Osteocyte (in vitro differentiated cells): ENCODE measurements at places on chromosomes 16 and 17. TPM values are rescaled to one million over a fixed set of nuclear protein-coding genes. Genes with fewer than 3 reads are reported as not detected.

DNA sequence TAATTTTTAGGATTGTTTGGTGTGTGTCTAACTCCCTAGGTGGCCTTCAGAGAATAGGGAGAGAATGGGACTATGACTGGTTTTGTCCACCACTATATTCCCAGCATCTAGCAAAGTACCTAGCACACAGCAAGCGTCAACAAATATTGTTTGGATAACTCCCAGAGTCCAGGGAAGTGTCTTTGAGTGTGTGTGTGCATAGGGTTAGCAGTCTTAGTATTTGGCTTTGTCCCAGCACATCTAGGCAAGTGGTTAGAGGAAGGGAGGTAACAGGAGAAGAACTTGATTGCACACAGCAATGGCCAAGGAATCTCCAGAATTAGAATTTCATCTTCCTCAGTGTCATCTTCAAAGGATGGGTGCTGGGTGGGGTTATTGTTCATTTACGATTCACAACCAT, 385.4 kb upstream of the CDH5 start:
- DNase-seq, result no peak

DNA sequence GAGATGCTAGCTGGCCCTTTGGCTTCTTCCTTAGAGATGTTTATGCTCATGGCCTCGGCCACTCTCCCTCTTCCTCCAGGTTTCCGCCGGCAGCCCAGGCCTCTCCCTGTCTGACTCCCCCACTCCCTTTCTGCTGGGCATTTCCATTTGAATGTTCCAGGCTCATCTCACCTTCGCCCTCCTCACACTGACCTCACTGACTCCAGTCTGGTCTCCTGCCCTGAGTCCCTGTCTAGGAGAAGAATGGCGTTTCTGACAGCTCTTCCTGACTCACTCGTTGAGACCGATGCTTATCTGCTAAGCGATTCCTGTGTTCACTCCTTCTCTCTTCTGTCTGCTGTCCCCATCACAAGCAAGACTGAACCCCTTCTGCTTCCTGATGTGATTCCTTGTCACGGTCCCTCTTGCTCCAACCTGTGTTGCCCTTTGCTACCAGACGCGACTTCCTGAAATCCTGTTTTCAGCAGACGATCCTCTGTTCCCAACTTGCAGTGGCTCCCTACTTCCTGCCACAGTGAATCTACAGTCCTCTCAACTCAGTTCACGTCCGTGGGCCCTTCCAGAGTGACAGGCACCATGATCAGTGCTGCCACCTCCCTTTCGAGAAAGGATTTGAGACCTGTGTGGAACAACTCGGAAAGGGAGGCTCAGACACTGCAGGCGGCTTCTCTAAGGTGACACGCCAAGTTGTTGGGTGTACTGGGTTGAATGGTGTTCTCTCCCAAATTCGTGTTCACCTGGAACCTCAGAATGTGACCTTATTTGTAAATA, 176.4 kb downstream of the MSI2 start:
- no peak for DNase-seq

DNA sequence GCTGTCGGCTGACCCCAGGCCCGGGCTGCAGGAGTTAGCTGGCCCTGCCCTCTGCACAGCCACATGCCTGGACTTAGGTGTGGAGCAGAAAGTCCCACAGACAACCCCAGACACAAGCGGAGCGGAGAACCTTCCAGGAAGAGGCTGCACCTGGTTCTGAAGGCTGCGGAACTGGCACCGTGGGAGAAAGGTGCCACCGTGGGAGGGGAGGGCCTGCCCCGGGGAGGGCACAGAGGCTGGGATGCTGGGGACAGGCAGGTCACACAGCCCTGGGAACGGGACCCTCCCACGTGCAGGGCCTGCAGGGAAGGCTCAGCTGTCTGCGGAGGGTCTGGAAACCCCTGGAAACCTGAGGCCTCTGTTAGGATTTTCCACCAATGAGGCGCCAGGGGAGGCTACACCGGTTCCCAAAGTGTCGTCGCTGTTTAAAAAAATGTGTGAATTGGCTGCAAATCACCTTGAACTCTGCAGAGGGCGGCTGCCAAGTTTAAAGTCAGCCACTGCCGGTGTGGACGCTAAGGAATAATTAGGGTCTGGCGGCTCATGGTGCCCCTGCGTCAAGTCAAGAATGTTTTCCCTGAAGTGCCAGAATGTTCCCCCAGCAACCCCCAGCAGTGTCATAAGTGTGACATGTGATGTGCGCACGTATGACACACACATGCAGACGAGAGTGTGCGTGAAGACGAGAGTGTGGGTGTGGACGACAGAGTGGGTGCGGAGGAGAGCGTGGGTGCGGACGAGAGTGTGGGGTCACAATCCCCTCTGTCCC, 50.9 kb upstream of the PABPN1L start:
- no peak for DNase-seq

- no peak for DNase-seq
Observed at GRCh38 chr17:17727111-17727659, 45.9 kb downstream of the RAI1 start.

DNA sequence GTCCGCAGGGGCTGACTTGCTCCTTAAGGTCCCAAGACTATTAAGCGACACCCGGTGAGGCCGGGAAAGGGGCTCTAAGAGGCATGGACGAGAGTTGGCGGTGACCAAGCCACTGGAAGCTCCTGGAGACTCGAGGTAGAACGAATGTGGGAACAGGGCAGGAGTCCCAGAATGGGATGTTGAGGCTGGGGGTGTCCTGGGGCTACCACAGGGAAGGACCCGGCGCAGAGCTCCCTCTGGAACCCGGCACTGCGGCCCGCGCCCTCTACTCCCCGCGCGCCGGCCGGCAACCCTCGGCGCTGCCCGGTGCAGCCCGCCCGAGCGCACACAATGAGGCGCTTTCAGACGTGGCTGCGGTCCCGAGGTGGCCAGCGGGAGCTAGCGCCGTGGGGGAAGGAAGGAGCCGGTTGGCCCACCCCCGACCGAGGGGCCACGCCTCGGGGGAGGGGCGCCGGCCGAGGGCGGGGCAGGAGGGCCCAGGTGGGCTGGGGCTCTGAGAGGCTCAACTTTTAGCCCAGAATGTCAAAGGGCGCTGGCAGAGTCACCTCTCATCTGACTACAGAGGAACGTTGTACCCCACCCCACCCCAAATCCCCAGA, at the start of gene CHST6:
Gene CHST6, minus strand, starts transcription at position 366 of the 599 bp plus-strand sequence. CDS start 15,613 bp downstream, outside the sequence.
- no peak for DNase-seq

DNA sequence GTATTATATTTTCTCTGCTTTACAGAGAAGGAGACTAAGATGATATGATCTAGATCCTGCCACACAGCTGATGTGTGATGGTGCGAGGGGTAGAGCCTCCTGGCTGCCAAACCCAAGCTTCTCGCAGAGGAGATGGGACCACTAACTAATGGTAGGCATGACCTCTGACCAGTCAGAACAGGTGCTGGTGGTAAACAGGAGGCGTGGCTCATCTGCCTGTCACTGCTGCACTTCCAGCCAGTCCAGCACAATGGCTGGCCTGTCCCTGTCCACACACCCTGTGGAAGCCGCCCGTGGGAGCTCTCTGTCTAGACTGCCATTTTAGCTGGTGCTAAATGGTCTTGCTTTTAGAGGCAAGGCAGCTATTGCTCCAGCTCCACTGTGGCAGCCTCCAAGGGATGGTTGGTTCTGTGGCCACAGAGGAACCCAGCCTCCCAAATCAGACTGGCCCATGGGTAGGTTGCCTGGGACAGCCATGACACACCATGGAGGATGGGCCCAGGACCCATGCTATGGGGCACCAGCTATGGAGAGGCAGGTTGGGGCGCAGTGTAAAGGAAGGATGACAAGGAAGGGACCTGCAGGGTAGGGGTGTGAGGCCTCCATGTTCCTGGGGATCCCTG, 86.7 kb downstream of the KSR1 start:
- no peak for DNase-seq

DNA sequence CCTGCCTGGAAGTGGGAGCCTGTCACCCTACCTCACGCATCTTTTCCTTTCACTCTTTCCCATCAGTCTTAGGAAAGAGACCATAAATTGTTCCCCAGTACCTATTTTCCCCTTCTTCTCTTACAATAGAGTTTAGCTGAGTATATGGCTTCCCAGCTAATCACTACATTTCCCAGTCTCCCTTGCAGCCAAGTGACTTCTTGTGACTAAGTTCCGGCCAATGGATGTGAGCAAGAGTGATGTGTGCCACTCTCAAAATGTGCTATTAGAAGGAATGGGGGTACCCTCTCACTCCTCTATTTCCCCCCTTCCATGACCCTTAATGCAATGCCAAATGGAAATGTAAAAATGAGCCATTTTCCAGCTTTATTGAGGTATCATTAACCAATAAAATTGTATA, 8.2 kb upstream of the PYY start:
- DNase-seq, result no peak

DNA sequence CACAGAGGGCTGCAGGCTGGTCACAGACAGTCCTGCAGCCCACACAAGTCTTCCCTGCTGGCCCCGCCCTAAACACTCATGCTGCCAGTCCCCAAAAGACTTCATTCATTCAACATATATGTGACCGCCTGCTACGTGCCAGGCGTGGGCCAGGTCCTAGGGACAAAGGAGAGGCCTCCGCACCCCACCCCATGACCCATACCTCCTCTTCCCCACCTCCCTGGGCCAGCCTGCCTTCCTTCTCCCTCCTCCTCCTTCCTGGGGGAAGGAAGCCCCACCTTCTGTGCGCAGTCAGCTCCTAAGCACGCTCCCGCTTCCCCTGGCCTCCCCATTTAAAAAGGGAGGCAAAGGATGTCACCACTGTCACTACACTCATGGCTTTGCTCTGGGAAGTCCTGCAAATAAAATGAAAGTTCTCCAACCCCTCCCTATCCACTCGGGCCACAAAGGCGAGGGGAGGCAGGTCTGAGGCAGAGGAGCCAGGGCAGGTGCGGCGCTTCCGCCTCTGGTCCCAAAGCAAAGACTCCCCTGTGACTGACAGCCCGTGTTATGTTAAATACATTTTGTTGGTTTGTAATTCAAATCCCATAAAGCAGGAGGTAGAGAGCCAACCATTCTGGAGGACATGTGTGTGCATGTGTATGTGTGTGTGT, 9.0 kb downstream of the DNAAF8 start:
- DNase-seq, result no peak

GRCh38 chr16:74892574-74893461, 92.1 kb downstream of the WDR59 start:
- no peak for DNase-seq

GRCh38 chr16:77077256-77077922, 113.6 kb upstream of the MON1B start:
- no peak for DNase-seq

GRCh38 chr16:78489072-78489471, 389.6 kb downstream of the WWOX start:
- no peak for DNase-seq

GRCh38 chr17:44878627-44879221, 20.5 kb downstream of the EFTUD2 start:
- no peak for DNase-seq

- no peak for DNase-seq
Observed at GRCh38 chr16:62625326-62625725, 589.1 kb upstream of the CDH8 start.

GRCh38 chr16:17748044-17748719, 277.4 kb upstream of the XYLT1 start:
- DNase-seq, result no peak

GRCh38 chr17:77695386-77695785, 263.1 kb upstream of the TNRC6C start:
- peak; percentile 64 for DNase-seq

- DNase-seq, result peak; percentile 90
Observed at GRCh38 chr17:76736349-76737081, 616 bp downstream of the SRSF2 start.

GRCh38 chr17:65385726-65386125, 175.7 kb downstream of the AXIN2 start:
- no peak for DNase-seq

GRCh38 chr17:17841601-17842025, 4.8 kb upstream of the SREBF1 start:
- DNase-seq, result peak; percentile 78

GRCh38 chr16:28087675-28088300, 24.3 kb upstream of the GSG1L start:
- DNase-seq, result no peak

DNA sequence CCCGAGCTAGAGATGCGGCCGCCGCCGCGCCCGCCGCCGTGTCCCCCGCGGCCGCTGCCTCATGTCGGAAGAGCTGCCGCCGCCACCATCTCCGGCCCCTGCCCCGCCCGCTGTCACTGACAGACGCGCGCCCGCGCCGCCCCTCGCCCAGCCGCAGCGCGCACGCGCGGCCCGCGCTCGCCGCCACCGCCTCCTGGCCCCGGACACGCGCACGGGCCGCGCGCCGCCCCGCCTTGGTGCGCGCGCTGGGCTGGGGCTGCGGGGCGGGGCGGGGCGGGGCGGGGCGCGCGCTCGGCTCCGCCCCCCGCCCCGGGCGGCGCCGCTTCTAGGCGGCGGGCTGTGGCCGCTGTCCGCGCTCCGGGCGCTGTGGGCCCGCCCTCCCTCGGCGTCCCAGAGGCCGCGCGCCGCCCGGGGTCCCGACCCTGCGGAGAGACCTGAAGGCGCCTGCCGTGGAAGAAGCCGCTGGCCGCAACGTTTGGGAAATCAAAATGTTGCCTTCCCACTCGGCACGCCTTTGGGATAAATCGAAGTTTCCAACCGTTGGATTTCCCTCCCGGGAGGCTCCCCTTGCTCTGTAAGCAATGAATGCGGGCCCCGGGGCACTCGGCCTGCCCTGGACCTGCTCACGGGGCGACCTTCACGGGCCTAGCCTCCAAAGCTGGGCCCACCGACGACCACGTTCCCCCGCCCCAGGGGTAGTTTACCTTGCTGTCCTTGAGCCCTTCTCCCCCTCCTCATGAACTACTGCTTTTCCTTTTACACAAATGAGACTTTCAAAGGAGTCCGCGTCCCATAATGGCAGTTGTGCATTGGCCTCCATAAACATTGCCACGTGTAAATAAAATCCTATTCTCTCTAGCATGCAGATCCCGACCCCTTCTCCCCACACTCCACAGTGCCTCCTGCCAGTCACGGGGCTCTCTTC, at the start of gene ADCY9:
Gene ADCY9, minus strand, starts transcription at position 118 of the 925 bp plus-strand sequence. CDS start 1,000 bp downstream, outside the sequence.
- DNase-seq, result peak; percentile 90

DNA sequence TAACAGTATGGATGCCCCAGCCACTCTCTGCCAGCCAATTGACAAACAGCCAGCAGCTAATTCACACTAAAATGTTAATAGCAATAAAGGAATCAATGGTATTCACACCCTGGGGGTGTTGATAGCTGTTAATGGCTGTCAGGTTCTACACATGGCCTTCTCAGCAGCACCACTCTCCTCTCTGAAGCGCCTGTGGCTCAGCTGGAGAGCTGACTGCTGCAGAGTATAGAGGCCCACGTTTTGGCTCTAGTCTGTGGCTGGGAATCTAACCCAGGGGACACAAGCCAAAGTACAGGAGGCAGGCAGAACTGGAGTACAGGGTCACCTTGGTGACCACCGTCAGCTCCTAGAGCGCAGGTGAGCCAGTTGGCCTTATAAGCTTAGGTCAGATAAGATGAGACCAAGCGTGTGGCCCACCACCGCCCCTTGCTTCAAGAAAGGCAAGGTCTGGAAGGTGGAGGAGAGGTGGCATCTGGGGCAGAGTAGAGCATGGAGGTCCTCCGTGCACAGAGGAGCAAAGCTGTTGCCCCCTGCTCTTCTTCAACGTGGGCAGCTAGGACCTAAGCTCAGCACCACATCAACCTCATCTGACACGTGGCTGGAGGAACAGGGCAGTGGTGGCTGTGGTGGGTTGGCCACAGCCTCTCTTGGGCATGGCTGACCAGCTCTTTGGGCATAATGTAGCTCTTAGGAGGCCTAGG, 25.4 kb downstream of the CCR7 start:
- DNase-seq, result no peak

Gene FOXO3B
- total RNA-seq, result 8.0 and 9.6 TPM in 2 replicates

Gene LPCAT2
- total RNA-seq, result 9.6 and 11.1 TPM in 2 replicates

Gene SLC52A1
- not detected in 2 replicates for total RNA-seq

Gene LRRC46
- 0.54 and 0.84 TPM in 2 replicates for total RNA-seq

Gene MT1E
- 37.5 and 43.6 TPM in 2 replicates for total RNA-seq

Gene CD300LF
- not detected in 2 replicates for total RNA-seq

Gene CHAD
- total RNA-seq, result not detected in 2 replicates

Gene PRSS27
- total RNA-seq, result 4.2 and 5.5 TPM in 2 replicates

Gene C17orf107
- total RNA-seq, result 0.78 and 1.3 TPM in 2 replicates
